Type B pancreatic cell (in vitro differentiated cells): ENCODE measurements at places on chromosomes 11 and 22. TPM values are rescaled to one million over a fixed set of nuclear protein-coding genes. Genes with fewer than 3 reads are reported as not detected.

- peak; percentile 62 for DNase-seq
Observed at GRCh38 chr11:10490398-10491241, 35.6 kb downstream of the AMPD3 start.

GRCh38 chr11:115776916-115777315 is 272.7 kb upstream of the CADM1 start:
- no peak for DNase-seq

- no peak for DNase-seq
Observed at GRCh38 chr11:88979641-88980040, 86.1 kb downstream of the GRM5 start.

DNA sequence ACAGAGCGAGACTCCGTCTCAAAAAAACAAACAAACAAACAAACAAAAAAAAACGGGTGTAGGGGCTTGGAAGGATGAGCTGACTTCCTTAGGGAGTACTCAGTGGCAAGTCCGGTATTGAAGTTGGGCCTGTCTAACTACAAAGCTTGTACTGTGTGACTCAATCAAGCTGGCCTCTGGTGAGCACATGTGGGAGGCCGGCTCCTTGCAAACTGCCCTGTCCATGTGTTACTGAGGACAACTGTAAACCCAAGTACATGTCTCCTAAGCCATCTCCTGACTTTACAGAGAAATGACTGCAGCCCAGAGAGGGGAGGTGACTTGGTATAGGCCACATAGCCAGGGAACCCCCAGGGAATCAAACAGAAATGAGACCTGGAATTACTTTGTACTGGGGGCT is 11.6 kb downstream of the RIBC2 start:
- DNase-seq: peak; percentile 13

- DNase-seq: no peak
Observed at GRCh38 chr11:94814272-94814976, 46.3 kb downstream of the AMOTL1 start.

PGM2L1 gene
- total RNA-seq: 5.0 and 10.3 TPM in 2 replicates

C11orf65 gene
- 0.70 and 1.0 TPM in 2 replicates for total RNA-seq

ASPHD2 gene
- total RNA-seq: 1.1 and 2.4 TPM in 2 replicates

MS4A14 gene
- not detected in 2 replicates for total RNA-seq

MMP12 gene
- 0.27 TPM in 1 of 2 replicates, not detected in the other for total RNA-seq

ANO1 gene
- total RNA-seq: 14.9 and 29.2 TPM in 2 replicates

APOL5 gene
- not detected in 2 replicates for total RNA-seq

P2RY6 gene
- 3.0 and 14.8 TPM in 2 replicates for total RNA-seq
